ENCODE measurements at places on chromosomes 5 and 9.

DNA sequence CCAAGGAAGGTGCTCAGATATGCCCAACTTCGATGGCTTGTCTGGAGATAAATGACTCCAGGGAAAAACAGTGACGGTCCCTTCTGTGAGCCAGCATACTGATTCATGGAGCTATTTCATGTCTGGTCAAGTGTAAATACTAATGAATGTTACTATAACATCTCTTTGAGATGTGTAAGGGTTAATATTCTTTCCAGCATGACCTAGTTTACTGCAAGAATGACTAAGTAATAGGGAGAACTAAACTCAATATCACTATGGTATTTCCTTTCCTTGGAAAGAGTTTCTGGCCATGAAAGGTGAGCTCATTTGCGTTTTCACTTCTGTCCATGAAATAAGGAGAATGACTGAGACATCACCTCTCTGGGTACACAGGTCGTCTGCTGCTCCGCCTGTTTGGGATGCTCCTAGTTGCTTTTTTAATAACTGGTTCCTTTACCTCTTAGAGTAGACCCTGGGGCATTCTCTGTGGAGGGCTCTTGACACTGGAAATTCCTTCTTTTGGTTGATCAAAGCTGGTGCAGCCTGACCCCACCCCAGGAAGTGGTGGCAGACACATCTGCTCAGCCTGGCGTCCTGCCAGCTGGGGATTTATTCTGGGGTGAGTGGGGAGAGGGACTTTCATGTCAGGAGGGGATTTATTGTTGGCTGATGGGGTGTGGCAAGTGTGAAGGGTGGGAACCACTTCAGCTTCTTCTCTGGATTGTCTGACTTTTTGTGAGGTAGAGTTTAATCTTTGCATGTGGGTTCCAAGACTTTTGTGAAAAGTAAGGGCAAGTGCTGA is 250.0 kb upstream of the MPDZ start:
- no peak overlapping the region for H3K4me3 ChIP-seq
- no peak for DNase-seq

- peaks cover 85% of the 10 kb centered on the region for H3K27me3 ChIP-seq
- no peaks in the 10 kb centered on the region for H3K36me3 ChIP-seq
- DNase-seq = no peak
- no peak overlapping the region for H3K27ac ChIP-seq
- peaks cover 2% of the 10 kb centered on the region for H3K4me1 ChIP-seq
Observed at GRCh38 chr5:73625372-73625943, 538 bp upstream of the ARHGEF28 start.

DNA sequence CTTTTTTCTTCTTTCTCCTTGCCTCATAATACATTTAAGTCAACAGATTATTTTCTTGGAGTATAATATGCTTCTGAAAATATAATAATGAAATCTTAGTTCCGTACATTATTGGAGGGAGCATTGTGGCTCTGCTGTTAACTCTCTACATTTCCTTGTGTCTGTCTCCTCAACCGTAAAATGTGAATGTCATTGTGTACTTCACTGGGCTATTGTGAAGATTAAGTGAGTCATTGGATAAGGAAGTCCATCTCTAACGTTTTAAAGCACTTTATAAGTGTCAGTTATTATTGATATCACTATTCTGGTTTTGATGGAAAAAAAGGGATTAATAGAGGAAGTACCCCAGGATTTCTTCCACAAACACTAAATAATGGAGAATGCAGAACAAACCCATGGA is 304.5 kb upstream of the RFX3 start:
- H3K27ac ChIP-seq = no peak overlapping the region
- no peak overlapping the region for H3K4me3 ChIP-seq
- no peaks in the 10 kb centered on the region for H3K36me3 ChIP-seq
- no peaks in the 10 kb centered on the region for H3K27me3 ChIP-seq

- H3K4me3 ChIP-seq = peak within 1 kb of the TSS; percentile 70
- no peaks in the 10 kb centered on the region for H3K36me3 ChIP-seq
- no peak for DNase-seq
- no peaks in the 10 kb centered on the region for H3K27me3 ChIP-seq
- peak within 1 kb of the TSS; percentile 23 for H3K27ac ChIP-seq
Observed at GRCh38 chr9:35673132-35674024, at the start of gene CA9. Gene CA9 (plus strand): TSS chr9:35673928. CDS start chr9:35673960, 32 bp downstream.

DNA sequence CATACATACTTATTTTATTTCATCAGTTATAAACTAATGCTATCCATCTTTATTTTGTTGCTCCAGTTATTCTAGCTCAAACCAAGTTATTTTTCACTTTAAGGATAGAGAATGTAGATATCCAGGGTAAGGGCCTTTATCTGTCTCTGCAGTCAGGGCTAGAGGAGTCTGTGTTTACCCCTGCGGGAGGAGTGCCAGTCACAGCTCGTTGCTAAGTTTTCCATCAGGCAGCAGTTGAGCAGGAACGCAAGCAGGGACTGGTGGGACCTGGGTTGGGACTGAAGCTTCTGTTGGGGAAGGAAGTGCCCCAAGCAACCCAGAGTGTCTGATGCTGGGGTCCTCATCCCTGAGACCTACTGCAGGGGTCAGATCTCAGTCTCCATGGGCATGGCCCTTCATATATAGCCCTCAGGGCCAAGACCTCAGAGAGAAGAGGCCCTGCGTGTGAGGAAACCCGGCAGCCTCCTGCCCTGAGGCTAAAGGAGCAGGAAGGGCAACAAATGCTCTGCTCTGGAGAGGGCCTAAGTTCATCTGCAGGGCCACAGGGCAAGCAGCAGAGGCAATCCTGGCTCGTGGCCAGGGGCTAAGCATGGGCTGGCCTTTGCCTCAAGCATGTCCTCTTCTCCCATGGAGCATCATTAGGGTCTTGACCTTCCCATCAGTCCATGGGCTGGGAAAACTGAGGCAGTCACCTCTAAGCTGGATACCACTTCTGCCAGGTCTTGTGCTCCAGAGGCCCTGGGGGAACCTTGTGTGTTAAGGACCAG is 6.6 kb downstream of the SLC22A4 start:
- H3K4me1 ChIP-seq = peaks cover 11% of the 10 kb centered on the region
- peaks cover 4% of the 10 kb centered on the region for H3K27me3 ChIP-seq
- H3K4me3 ChIP-seq = no peak overlapping the region
- peak overlapping the region; percentile 76 for H3K27ac ChIP-seq
- peaks cover 13% of the 10 kb centered on the region for H3K36me3 ChIP-seq

- peaks cover 38% of the 10 kb centered on the region for H3K36me3 ChIP-seq
- H3K27ac ChIP-seq = no peak overlapping the region
- no peak overlapping the region for H3K4me3 ChIP-seq
- no peaks in the 10 kb centered on the region for H3K27me3 ChIP-seq
Observed at GRCh38 chr5:10712574-10713366, 48.3 kb downstream of the DAP start.

- H3K4me3 ChIP-seq = no peak overlapping the region
- H3K27ac ChIP-seq = no peak overlapping the region
- peaks cover 8% of the 10 kb centered on the region for H3K36me3 ChIP-seq
- no peaks in the 10 kb centered on the region for H3K4me1 ChIP-seq
Observed at GRCh38 chr9:134781591-134782302, 98.9 kb upstream of the FCN2 start.

DNA sequence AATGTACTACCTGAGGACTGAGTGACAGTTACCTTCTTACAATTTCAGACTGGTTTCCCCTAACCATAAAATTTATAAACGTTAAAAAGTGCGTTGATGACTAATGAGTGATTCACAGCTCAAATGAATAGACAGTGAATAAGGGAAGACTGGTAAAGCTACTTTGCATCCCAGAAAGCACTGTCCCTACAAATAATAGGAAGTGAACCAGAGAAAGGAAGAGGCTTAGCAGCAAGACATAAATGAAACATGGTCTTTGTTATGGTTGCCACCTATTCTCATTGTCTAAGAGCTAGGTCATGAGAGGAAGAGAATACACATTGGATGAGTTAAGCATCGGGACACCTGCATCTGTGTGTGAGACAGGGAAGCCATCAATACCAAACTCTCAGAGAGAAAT is 849.2 kb downstream of the TAF11L14 start:
- H3K4me3 ChIP-seq = no peak overlapping the region
- H3K36me3 ChIP-seq = no peaks in the 10 kb centered on the region
- no peak for DNase-seq
- peaks cover 16% of the 10 kb centered on the region for H3K4me1 ChIP-seq

DNA sequence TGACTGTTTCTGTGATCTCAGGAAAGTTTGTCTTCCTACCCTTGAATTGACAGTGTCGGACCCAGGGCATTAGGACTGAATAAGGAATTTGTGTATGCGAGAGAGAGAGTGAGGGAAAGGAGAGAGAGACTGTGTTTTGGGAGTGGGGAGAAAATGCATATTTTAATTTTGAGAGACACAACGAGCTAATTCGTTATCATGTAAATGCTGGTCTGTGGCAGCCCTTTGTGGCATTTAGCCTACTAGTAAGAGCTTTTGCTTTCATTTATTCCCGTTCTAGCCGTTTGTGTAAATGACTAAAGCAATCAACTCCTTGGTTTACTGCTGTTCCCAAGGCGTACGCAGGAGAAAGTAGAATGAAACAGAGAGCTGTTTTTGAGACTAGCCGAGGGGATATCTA is 79.8 kb upstream of the MAMDC2 start:
- no peak for DNase-seq
- H3K4me1 ChIP-seq = peaks cover 11% of the 10 kb centered on the region
- H3K36me3 ChIP-seq = no peaks in the 10 kb centered on the region
- no peak overlapping the region for H3K4me3 ChIP-seq
- peaks cover 11% of the 10 kb centered on the region for H3K27me3 ChIP-seq

Data from mesothelial cell of epicardium (in vitro differentiated cells).